ENCODE measurements at places on chromosomes 3 and 15.

- no peak for DNase-seq
- H3K4me1 ChIP-seq: peaks cover 27% of the 10 kb centered on the region
Observed at GRCh38 chr3:105862217-105862616, 6.6 kb downstream of the CBLB start.

GRCh38 chr3:129199366-129199765, 15.7 kb upstream of the CNBP start:
- H3K4me3 ChIP-seq: no peak overlapping the region
- no peaks in the 10 kb centered on the region for H3K4me1 ChIP-seq
- no peaks in the 10 kb centered on the region for H3K27me3 ChIP-seq

DNA sequence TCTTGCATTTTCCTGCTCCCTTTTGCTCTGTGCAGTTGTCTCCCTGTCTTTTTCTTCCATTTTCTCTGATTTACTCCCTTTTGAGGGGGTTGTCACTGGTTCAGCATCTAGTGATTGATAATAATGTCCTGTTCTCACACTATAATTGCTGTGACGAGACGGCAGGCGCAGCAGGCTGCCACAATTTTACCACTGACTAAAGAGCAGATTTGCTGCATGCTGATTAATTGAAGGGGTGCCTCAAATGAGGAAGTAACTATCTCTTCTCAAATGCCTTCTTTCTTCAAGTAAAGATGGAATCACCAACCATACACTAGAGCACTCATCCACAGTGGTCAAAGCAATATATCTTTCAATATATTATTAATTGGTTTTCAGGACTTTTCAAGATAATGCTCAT, 219.3 kb downstream of the CBLB start:
- H3K27me3 ChIP-seq: no peaks in the 10 kb centered on the region
- H3K36me3 ChIP-seq: no peaks in the 10 kb centered on the region
- H3K27ac ChIP-seq: no peak overlapping the region
- H3K4me1 ChIP-seq: no peaks in the 10 kb centered on the region
- no peak for DNase-seq

- no peaks in the 10 kb centered on the region for H3K4me1 ChIP-seq
- no peak overlapping the region for H3K27ac ChIP-seq
- DNase-seq: no peak
Observed at GRCh38 chr3:43892526-43892925, 201.8 kb downstream of the ABHD5 start.

GRCh38 chr15:97783240-97783639, 177.3 kb upstream of the ARRDC4 start:
- H3K27ac ChIP-seq: no peak overlapping the region
- no peak for DNase-seq
- H3K27me3 ChIP-seq: no peaks in the 10 kb centered on the region
- no peak overlapping the region for H3K4me3 ChIP-seq

DNA sequence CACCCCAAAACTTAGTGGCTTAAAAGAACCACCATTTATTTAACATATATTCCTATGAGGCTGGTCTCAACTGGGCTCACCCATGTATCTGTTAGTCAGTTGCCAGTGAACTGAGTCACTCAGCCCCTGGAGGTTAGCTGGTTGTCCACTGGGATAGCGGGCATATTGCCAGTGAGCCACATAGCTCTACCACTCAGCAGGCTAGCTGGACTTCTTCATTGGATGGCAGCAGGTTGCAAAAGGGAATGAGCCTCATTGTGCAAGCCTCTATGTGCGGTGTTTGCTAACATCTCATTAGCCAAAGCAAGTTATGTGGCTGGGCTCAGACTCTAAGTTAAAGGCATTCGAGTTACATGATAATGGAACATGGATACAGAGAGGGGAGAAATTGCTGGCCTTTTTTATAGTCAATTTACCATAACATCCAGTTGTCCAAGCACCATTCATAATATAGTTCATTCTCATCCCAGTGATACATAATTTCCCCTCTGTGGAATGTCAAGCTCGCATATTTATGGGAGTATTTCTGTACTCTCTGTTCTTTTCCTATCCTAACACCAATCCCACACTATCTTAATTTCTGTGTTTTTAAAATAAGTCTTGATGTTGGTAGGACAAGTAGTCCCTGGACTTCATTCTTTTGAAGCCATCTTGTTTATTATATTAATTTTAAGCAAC, 8.7 kb downstream of the BTD start:
- H3K4me3 ChIP-seq: no peak overlapping the region
- no peaks in the 10 kb centered on the region for H3K27me3 ChIP-seq
- no peaks in the 10 kb centered on the region for H3K36me3 ChIP-seq
- no peaks in the 10 kb centered on the region for H3K4me1 ChIP-seq
